ENCODE measurements at places on chromosomes 5 and 9.

GRCh38 chr5:157193699-157194424 lies 13.2 kb downstream of the ITK start:
- DNase-seq, result no peak

- DNase-seq, result no peak
Measured at GRCh38 chr9:119526698-119527097, 157.5 kb upstream of the BRINP1 start.

- DNase-seq, result no peak
Measured at GRCh38 chr5:44365345-44365744, 23.9 kb downstream of the FGF10 start.

DNA sequence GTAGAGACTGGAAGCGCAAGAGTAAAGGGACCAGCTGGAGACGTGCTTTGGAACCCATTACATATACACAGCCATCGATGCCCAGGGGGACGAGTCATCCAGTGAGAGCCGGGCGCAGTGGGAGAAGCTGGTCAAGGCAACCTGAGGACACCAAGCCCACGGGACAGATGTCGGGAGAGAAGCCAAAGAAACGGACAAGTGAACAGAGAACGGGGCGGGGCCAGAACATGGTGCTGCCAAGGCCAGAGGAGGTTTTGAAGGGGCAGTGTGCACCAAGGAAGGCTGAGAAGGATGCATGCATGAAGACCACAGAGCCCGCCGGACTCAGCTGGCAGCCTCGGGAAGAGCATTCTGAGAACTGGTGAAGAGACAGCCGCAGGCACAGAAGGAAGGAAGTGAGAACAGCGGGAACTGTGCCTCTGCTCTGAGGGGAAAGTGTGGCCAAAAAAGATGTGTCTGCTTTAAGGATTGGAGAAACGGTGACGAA lies 20.3 kb downstream of the CAMSAP1 start:
- DNase-seq, result no peak

- DNase-seq, result no peak
Measured at GRCh38 chr5:72883850-72884249, 67.4 kb downstream of the TNPO1 start.

DNA sequence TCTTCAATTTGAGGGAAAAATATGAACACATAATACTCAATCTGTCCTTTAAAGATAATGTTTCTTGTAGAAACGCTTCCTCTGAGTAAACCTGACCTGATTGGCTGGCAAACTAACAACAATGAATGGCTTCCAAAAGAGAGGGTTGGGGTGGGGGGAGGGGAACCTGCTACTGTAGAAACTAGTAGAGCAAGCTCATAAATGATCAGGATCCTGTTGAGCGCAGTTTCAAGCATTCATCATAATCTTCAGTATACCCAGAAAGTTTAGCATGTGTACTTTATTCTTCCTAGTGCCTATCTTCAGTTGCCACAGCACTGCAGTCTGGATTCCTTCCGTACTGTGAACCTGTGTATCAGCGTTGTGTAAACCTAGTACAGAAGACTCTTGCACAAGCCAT lies 63.0 kb upstream of the FCHO2 start:
- no peak for DNase-seq

DNA sequence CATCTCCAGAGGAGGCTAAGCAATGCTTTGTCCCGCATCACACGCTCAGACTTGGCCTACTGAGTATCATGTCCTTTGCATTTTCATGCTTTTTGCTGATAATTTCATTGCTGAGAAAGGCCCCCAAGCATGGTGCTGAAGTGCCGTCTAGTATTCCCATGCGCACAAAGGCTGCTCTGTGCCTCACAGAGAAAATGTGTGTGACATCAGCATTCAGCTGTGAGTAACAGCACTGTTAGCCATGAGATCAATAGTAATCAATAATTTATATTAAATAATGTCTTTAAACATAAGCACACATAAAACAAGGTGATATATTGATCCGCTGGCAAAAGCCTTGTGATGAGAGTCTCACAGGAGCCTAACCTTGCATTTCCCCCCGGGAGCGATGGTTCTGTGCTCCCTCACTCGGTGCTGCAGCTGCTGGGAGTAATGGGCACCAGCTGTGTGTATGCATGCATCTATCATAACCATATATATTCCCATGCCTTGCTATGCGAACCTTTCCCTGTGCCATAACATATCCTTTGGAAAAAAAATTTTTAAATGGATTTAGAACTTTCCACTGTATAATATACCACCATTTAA lies 50.4 kb upstream of the RNF130 start:
- DNase-seq, result no peak

- no peak for DNase-seq
Measured at GRCh38 chr9:123239726-123240125, 28.7 kb downstream of the STRBP start.

DNA sequence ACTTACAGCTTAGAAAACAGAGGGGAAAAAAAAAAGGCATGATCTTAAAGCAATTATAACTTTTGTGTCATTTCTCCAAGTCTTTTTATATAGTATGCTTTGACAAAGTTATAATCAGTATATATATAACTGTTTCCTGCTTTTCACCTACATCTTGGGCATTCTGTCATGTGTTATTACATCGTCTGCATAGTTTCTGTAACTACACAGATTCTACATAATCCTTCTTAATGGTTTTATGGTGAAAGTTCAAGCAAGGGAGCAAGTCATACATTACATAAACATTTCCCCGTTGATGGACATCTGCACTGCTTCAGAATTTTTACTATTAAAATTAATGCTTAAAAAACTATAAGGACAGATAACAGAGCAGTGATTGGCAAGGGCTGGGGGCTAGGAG lies 12.1 kb downstream of the FEM1C start:
- DNase-seq, result no peak

- DNase-seq, result no peak
Measured at GRCh38 chr5:97192580-97193354, 9.7 kb upstream of the RIOK2 start.

DNA sequence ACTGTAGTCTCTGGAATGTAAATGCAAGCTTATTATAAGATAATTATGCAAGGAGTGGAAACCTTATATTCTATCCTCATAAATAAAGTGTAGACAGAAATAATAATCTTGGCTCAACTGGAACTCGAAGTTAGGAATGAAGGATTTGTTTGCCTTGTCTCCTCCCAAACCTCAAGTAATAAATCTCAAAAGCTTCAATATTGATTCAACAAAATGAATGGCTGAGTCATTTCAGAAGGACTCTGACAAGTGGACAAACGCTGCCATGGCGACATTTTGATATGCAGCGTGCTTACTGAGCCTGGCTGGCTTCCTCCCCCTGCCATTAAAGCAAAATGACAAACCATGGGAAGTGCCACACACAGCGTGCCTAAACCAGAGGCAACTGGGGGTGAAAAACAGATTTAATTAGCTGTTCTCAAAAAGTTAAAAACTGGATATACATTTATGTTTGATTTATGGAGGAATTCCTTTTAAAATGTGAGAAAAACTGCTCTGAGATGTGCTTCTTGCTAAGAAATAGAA lies 10.5 kb upstream of the ADGRV1 start:
- no peak for DNase-seq

- no peak for DNase-seq
Measured at GRCh38 chr5:178766936-178767912, 36.8 kb upstream of the ZNF354A start.

- no peak for DNase-seq
Measured at GRCh38 chr5:119396030-119396664, 40.3 kb downstream of the TNFAIP8 start.

- DNase-seq, result no peak
Measured at GRCh38 chr5:89299998-89300397, 417.0 kb upstream of the MEF2C start.

- no peak for DNase-seq
Measured at GRCh38 chr5:32143617-32144377, 30.3 kb downstream of the GOLPH3 start.

- DNase-seq, result no peak
Measured at GRCh38 chr5:82863266-82863665, 213.9 kb downstream of the TMEM167A start.

Data from activated CD8-positive, alpha-beta memory T cell treated with anti-CD3 and anti-CD28 coated beads for 1 hour (primary cell).